Pulmonary artery endothelial cell (primary cell): ENCODE measurements at places on chromosomes 3 and 15. TPM values are rescaled to one million over a fixed set of nuclear protein-coding genes. Genes with fewer than 3 reads are reported as not detected.

Gene VIPR1
- 1.9 and 4.5 TPM in 2 replicates for total RNA-seq

Gene PCYT1A
- 82.4 and 89.4 TPM in 2 replicates for total RNA-seq

Gene MESP2
- 0.14 TPM in 1 of 2 replicates, not detected in the other for total RNA-seq

Gene TLR9
- total RNA-seq = 0.04 TPM in 1 of 2 replicates, not detected in the other

Gene IL20RB
- total RNA-seq = 0.42 and 0.53 TPM in 2 replicates

Gene SEMA3B
- total RNA-seq = 0.53 and 0.66 TPM in 2 replicates

Gene NOX5
- under 0.01 TPM in 1 of 2 replicates, not detected in the other for total RNA-seq

Gene FBXL22
- 0.11 and 0.13 TPM in 2 replicates for total RNA-seq

Gene KLHL40
- not detected in 2 replicates for total RNA-seq

Gene SAMD7
- not detected in 2 replicates for total RNA-seq

Gene MNS1
- total RNA-seq = 0.92 and 1.5 TPM in 2 replicates

Gene DISP2
- 0.04 and 0.07 TPM in 2 replicates for total RNA-seq

Gene GPR149
- not detected in 2 replicates for total RNA-seq

Gene B3GALNT1
- 38.7 and 41.2 TPM in 2 replicates for total RNA-seq

Gene COL6A5
- total RNA-seq = not detected in 2 replicates

Gene ZPLD1
- 0.04 and 0.07 TPM in 2 replicates for total RNA-seq

Gene NKTR
- total RNA-seq = 42.3 and 57.4 TPM in 2 replicates

Gene MRPL3
- 116 and 119 TPM in 2 replicates for total RNA-seq

Gene ARNT2
- total RNA-seq = under 0.01 and 0.13 TPM in 2 replicates

Gene SERPINI2
- total RNA-seq = not detected in 2 replicates

Gene PARP16
- 1.8 and 2.1 TPM in 2 replicates for total RNA-seq

Gene C2CD4A
- total RNA-seq = 0.74 and 3.2 TPM in 2 replicates

Gene CD276
- 39.8 and 87.2 TPM in 2 replicates for total RNA-seq

Gene EEF1AKMT4
- 4.3 and 4.7 TPM in 2 replicates for total RNA-seq

Gene CACNA2D3
- total RNA-seq = not detected in 2 replicates

Gene SLC22A13
- total RNA-seq = 0.13 and 0.18 TPM in 2 replicates

Gene KLHDC8B
- total RNA-seq = 41.0 and 41.2 TPM in 2 replicates

Gene CHRD
- total RNA-seq = 0.11 and 0.20 TPM in 2 replicates

Gene TM4SF1
- total RNA-seq = 1,009 and 1,063 TPM in 2 replicates

Gene ZDHHC3
- 59.2 and 67.4 TPM in 2 replicates for total RNA-seq

Gene ZNF662
- total RNA-seq = 1.3 and 1.4 TPM in 2 replicates

Gene CASR
- total RNA-seq = not detected in 2 replicates

Gene ZNF385D
- 0.79 and 1.2 TPM in 2 replicates for total RNA-seq
